ENCODE measurements at places on chromosomes 1 and 21.

- H3K27ac ChIP-seq = no peak overlapping the region
- no peaks in the 10 kb centered on the region for H3K36me3 ChIP-seq
- DNase-seq = no peak
- no peaks in the 10 kb centered on the region for H3K4me1 ChIP-seq
- no peak overlapping the region for H3K4me3 ChIP-seq
These were observed 268.9 kb downstream of the HHAT start for GRCh38 chr1:210597555-210598134.

DNA sequence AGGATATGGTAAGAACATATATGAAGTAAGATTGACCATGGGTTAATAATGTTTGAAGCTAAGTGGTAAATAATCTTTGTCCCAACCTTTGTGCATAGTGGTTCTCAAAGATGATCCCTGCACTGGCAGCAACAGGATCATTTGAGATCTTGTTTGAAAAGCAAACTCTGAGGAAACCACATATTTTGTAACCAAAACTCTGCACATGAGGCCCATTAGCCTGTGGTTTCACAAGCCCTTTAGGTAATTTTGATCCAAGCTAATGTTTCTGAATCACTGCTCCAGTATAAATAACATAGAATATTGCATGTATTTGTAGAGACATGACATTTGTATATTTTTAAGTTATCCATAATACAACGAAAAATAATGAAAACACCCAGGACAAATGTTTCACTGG is 147.9 kb upstream of the RGS18 start:
- no peaks in the 10 kb centered on the region for H3K27me3 ChIP-seq
- H3K4me3 ChIP-seq = no peak overlapping the region
- DNase-seq = no peak
- no peaks in the 10 kb centered on the region for H3K4me1 ChIP-seq
- H3K36me3 ChIP-seq = no peaks in the 10 kb centered on the region

DNA sequence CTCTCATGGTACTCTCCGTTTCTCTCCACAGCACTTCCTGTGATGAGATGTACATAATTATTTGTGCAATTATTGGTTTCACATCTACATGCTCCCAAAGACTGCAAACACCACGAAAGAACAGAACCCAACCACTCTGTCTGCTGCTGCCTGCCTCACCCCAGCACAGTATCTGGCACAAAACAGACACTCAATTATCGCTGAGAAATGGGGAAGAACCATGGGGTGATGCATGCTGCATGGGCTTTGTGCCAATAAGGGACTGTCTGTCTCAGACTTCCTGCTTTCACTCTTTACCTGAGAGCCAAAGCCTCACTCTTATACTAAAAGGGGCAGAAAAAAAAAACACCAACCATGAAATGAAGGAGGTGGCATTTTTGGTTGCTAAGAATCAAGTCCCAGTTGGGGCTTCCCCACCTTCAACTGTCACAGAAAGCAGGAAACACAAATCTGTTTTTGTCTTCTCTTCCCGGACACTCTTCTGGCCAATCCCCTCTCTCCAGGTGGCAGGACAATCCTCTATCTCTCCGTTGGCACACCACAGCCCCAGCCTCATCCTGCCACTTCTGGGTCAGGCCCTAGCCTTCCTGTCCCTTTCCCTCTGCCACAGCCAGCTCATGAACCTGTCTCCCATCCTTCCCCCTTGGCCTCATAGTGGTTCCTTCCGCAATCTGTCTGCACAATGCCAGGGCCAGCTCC is 82.0 kb downstream of the TGFBR3 start:
- peaks cover 3% of the 10 kb centered on the region for H3K4me1 ChIP-seq
- no peaks in the 10 kb centered on the region for H3K27me3 ChIP-seq
- DNase-seq = peak; percentile 68

- H3K27me3 ChIP-seq = no peaks in the 10 kb centered on the region
- DNase-seq = no peak
- no peak overlapping the region for H3K4me3 ChIP-seq
These were observed 73.8 kb upstream of the IPO9 start for GRCh38 chr1:201755200-201755599.

DNA sequence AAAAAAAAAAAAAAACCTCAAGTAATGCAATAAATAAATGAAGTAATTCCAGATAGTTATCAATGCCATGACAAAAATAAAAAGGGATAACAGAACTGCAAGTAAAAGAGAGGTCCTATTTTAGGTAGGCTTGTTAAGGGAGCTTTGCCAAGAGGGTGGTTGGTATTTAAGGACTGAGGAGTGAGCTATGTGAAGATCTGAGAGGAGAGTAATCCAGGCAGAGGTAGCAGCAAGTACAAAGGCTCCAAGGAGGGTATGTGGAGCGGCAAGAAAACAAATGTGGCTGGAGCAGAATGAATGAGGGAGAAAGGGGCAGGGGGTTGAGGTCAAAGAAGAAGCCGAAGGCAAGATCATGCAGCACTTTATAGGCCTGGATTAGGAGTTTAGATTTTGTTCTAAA is 59.9 kb upstream of the CDC42BPA start:
- no peaks in the 10 kb centered on the region for H3K36me3 ChIP-seq
- no peak overlapping the region for H3K4me3 ChIP-seq
- no peak overlapping the region for H3K27ac ChIP-seq

DNA sequence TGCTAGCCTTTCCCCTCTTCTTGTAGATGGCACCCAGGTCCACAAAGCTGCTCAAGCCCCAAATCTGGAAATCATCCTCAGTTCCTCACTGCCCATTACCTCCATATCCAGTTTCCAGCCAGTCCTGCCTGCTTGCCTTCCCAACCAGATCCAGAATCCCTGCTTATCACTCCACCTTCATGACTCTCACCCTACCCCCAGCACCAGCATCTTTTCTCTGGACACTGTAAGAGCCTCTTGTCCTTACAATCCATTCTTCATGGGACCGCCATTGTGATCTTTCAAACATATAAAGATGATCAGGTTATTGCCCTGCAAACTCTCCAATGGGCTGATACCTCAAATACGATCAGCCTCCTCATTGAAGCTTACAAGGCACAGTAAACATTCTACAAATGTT is 23.5 kb upstream of the NPL start:
- H3K4me3 ChIP-seq = no peak overlapping the region
- DNase-seq = no peak
- H3K27me3 ChIP-seq = no peaks in the 10 kb centered on the region
- peaks cover 4% of the 10 kb centered on the region for H3K4me1 ChIP-seq

- no peak overlapping the region for H3K4me3 ChIP-seq
- peaks cover 13% of the 10 kb centered on the region for H3K4me1 ChIP-seq
- no peak for DNase-seq
These were observed 77.6 kb downstream of the LRRN2 start for GRCh38 chr1:204607910-204608309.

DNA sequence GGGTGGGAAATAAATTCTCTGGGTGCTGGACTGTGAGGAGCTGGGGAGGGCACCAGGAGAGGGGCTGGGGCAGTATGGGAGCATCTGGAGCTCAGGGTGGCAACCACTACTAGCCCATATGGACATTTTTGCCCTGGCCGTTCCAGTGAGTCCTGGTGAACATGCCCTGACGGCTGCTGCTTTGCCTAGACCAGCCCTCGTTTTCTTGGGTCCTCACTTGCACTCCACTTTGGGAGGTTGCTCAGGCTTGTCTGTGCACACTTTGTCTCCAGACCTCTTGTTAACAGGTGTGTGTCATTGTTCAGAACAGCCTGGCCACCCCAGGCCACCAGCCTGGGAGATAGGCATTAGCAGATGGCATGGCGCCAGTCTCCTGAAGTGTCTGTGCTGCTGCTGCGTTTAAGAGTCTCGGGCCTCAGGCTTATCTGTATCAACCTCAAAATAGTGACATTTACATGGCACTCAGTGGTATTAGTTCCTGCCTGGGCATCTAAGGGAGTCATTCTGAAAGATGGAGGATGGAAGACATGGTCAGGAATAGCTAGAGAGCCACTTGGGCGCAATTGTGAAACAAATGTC is 190.5 kb downstream of the PTPRU start:
- H3K27ac ChIP-seq = no peak overlapping the region
- no peak for DNase-seq
- no peak overlapping the region for H3K4me3 ChIP-seq
- no peaks in the 10 kb centered on the region for H3K4me1 ChIP-seq

- H3K27me3 ChIP-seq = no peaks in the 10 kb centered on the region
- H3K27ac ChIP-seq = no peak overlapping the region
- no peak overlapping the region for H3K4me3 ChIP-seq
- no peaks in the 10 kb centered on the region for H3K36me3 ChIP-seq
These were observed 50.3 kb upstream of the ARTN start for GRCh38 chr1:43883321-43883720.

- no peak overlapping the region for H3K4me3 ChIP-seq
- no peaks in the 10 kb centered on the region for H3K27me3 ChIP-seq
- DNase-seq = no peak
- peaks cover 12% of the 10 kb centered on the region for H3K4me1 ChIP-seq
- no peaks in the 10 kb centered on the region for H3K36me3 ChIP-seq
These were observed 2.4 kb downstream of the C2CD4D start for GRCh38 chr1:151837197-151837596.

DNA sequence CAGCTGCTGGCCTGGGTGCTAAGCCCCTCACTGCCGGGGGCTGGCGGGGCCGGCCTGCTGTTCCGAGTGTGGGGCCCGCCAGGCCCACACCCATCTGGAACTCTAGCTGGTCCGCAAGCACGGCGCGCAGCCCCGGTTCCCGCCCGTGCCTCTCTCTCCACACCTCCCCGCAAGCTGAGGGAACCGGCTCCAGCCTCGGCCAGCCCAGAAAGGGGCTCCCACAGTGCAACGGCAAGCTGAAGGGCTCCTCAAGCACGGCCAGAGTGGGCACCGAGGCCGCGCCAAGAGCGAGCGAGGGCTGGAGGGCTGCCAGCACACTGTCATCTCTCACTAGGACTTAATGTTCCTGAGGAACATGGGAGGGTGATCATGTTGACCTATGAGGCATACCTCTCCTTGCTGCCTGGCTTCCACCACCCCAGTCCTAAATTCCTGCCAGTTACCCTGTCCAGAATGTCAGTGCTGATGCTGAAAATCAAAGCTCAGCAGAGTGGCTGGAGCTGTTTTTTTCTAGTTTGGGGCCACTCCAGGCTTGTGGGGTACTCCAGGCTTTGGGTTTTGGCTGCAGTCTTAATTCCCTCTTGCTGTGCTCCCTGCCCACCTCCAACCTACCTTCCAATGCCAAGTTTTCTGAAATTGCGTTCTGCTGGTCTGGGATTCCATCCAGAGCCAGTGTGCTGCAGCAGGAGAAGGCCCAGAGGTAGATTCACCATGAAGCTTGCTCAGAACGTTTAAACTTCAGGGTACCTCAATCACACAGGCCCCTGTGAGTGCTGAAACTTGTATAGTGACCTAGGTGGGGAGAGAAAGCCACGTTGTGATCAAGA is 44.2 kb upstream of the LPGAT1 start:
- no peaks in the 10 kb centered on the region for H3K4me1 ChIP-seq
- H3K27ac ChIP-seq = no peak overlapping the region
- H3K4me3 ChIP-seq = no peak overlapping the region
- H3K27me3 ChIP-seq = no peaks in the 10 kb centered on the region

- H3K27ac ChIP-seq = no peak overlapping the region
- no peaks in the 10 kb centered on the region for H3K27me3 ChIP-seq
- DNase-seq = no peak
- H3K4me1 ChIP-seq = no peaks in the 10 kb centered on the region
- no peak overlapping the region for H3K4me3 ChIP-seq
- peaks cover 17% of the 10 kb centered on the region for H3K36me3 ChIP-seq
These were observed 45.1 kb downstream of the SCCPDH start for GRCh38 chr1:246769306-246769705.

DNA sequence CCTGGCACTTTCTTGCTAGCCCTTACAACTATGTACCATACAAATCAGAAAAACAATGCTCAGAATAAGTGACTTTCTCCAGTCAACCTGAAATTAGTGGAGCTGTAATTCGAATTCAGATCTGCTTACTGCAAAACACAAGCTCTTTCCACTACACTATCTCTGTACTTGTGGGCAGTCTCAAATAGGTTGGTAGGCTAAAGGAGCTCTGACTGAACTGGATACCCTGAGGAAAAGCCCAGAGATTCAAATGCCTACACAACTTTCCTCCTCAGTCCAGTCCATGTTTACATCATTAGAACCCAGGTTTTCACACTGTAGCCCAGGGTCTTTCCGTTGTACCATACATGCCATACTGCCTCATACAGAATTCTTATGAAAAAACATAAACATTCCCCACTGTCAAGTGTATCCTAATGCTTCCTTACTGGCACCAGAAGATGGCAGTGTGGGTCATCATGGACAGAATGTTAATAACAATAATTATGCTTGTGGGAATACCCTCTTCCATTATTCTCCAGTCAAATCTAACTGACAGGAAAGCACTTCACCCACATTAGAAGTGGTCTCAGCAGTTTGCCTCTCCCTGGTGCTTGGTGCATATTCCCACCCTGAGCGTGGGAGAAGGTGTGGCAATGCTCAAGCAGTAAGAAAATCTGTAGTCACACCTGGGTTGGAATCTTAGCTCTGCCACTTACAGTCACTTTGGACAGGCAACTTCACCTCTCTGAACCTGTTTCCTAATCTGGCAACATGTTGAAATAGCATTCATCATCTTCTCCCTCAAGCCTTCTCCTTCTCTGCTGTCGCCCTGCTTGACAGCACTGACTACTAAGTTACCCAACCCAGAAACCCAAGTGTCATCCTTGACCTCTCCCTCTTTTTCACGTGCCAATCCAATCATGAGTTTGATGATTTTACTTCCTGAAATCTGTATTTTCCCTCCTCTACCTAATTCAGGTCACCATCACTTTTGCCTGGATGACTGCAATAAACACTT is 14.4 kb upstream of the ZFYVE9 start:
- no peak overlapping the region for H3K4me3 ChIP-seq
- no peaks in the 10 kb centered on the region for H3K4me1 ChIP-seq
- H3K27ac ChIP-seq = no peak overlapping the region
- no peaks in the 10 kb centered on the region for H3K27me3 ChIP-seq
